Retina (tissue), 1 donor: ENCODE measurements at places on chromosomes 6 and 20.
A peak's percentile ranks its signal among the peaks of the same experiment; 100 is the strongest.

DNA sequence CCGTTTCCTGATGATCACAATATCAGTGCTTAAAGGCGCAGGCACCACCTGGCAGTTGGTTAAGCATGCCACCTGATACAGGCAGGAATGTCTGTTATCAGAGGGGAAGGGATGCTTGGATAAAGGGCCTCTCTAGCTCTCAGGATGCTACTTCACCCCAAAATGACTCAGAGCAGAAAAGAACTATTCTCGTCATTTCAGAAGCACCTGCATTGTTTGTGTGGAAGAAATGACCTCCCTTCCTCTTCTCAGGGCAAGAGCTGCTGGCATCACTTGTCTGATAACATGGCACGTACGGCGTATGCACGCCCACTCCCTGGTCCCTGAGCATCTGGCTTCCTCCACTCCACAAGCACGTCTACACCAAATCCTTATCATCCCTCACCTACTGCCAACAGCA, 47.3 kb downstream of the ATP9A start:
- DNase-seq: no peak

DNA sequence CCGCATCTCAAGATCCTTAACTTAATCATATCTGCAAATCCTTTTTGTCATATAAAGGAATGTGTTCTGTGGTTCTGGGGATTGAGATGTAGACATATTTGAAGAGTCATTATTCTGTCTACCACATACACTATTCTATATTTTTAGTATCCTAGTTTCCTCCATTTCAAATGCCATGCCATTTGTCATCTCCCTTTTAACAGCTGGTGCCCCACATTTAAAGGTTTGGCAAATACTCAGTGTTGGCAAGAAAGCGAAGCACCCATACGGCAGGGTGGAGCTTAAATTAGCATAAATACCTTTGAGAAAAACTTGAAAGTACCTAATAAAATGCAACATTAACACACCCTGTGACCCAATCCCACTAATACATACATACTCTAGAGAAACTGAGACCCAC, 31.7 kb downstream of the PAK5 start:
- DNase-seq: no peak

DNA sequence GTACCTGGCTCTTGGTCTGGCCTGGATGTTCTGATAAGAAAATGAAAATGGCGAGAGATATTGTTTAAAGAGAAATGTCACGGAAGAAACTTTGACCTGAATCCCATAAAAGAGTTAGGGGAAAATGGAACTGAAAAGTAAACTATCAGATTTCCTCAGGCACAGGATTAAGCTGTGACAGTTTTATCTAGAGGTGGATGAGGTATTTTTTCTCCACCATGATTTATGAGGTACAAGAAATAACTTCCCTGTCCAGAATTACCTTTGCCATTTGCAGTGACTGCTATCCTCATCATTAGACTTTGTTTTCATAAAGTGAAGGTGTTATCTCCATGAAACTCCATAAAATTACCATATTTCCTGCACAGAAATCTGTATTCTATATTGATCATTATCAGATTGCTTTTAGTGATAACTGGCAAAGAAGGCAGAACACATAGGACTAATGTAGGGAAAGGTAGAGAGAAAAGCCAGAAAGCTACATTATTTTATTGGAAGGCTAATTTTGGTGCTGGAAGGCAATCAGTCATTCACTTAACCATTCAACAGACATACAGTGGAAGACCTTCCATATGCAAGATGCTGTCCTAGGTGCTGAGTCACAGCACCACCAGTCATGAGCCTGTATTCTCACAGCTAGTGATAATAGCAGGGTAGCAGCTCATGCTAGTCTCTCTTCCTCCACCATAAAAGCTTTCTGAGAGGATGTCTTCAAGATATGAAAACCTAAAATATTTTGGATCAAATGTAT, 427.3 kb upstream of the CITED2 start:
- no peak for DNase-seq

DNA sequence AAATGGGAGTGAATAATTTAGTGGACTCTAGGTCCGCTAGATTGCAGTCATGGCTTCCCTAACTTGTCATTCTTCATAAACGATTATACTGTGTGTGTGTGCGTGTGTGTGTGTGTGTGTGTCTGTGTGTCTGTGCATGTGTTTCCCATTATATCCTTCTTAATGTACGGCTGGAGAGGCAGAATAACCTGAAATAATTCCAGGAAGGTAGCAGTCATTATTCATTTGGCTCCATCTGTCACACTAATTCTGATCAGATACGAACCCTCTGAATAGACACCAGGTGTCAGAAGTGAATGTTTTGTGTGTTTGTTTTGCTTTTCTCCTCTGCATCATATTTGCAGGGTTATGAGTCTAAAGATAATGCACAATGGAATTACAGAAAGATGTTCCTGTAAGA, 372.9 kb downstream of the DOK5 start:
- DNase-seq: no peak

DNA sequence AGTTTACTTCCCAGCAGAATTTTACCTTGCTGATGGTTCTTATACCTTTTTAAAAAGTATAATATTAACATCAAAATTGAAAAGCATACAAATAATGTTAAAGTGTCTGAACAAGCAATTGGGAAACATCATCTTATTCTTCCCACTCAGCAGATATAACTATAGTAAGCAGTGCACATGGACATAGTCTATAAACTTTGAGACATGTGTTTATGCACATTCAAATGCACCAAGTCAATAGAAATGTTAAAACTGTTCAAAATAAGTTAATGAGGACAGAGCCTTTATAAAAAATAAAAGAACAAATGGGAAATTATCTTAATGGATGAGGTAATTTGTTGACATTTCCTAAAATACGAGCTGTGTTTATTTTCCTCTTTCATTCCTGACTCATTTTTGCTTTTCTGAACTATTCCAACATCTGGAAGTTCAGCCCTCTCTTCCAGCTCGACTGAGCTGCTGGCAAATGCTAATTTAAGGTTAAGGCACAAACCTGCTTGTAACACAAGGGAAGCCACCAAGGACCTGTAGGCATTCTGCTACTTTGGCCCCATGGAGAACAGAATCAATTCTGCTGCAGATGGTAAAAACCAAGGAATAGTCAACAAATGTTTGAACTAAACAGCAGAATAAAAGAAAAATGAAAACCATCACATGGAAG, 110.3 kb upstream of the MAP3K4 start:
- no peak for DNase-seq

GRCh38 chr6:107173779-107174178, 58.5 kb upstream of the BEND3 start:
- DNase-seq: no peak

DNA sequence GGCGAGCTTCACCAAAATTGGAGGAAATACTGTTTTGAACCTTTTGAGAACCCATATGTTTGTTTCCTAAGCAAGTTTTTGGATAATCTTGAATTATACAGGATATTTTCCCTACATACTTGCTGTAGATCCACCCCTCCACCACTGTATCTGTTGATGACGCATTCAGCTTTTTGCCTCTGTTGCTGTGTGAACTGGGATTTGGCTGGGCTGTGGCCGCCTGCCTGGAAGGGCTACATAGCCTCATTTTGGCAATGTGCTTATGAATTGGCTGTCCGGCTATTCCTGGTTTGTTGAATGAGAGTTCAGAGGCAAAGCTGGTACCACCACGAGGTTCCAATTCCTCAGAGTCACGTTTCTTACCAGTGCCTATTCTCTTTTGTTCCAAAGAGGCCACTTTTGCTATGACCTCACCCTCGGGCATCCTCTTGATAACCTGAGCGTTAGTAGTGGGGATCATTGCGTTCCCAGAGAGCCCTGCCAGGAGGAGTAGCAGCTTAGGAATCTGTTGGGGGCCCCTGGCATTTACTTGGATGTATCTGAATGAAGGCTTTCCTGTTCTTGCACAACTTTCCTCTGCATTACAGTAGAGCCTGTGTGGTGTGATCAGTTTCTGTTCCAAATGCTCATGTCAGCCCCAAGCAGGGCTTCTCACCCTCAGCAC, 6.4 kb downstream of the FAM83D start:
- no peak for DNase-seq

GRCh38 chr20:8663424-8663823, 405.5 kb upstream of the PLCB4 start:
- no peak for DNase-seq

GRCh38 chr6:35048631-35049083, 92.5 kb downstream of the TCP11 start:
- no peak for DNase-seq

DNA sequence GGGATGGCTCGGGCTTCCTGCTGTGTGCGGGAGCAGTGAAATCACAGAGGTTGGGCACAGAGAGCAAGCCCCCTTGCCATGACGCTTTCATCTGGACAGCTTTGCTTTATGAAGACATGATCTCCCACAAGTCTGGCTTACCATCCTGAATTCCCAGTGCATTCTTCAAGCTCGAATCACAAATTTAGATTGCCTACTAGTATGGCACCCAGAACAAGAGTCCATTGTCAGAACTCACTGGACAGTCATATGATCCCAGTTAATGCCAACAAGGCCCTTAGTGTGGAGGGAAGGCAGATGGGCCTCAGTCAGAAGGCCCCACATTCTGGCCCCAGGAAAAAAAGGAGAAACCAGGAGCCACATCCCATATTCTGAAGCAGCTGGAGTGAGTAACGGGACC, 147.3 kb upstream of the FOXQ1 start:
- DNase-seq: no peak

DNA sequence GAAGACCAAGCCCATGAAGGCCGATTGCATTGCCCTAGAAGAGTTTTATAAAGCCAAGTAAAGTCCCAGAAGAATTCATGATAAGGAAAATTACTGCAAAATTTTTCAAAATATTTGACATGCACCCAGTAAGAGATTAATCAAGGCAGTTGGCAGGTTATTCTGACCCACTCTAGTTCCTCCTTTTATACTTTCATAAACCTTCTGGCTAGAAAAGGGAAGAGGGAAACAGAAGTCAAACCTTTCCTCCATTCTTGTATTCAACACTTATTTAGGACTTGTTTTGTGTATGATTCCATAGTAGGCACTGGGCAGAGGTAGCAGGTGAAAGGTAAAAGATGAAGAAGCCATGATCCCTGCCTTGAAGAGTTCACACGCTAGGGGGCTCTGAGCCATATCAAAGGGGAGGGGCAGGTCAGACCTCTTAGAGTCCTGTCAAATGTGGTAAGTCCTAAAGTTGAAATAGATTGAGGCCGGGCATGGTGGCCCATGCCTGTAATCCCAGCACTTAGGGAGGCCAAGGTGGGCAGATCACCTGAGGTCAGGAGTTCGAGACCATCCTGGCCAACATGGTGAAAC, 85.4 kb downstream of the NDUFAF5 start:
- DNase-seq: no peak

DNA sequence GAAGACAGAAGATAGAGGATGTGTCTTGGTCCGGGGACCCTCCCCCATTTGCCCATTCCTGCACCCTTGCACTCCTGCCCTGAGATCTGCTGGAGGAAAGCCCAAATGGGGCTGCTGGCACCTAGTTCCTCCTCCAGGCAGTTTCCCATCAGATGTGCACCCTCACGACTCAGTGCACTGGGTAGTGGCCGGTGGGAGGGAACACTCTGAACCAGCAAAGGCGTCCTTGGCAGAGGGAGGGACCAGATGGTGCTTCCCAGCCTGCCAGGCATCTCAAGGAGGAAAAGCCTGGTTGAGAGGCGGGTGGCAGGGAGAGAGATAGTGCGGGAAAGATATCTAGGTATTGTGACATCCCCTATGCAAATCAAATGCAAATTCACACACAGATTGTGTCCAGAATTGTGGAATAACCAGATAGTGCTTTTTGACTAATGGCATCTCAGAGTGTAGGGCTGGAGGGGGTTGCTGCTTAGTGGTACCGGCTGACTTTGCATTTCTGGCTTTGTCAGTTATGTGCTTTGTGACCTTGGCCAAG, 19.5 kb downstream of the TMEM151B start:
- no peak for DNase-seq

- no peak for DNase-seq
These were observed 212.3 kb upstream of the SYNDIG1 start for GRCh38 chr20:24257171-24257570.

- DNase-seq: peak; percentile 45
These were observed 274.6 kb downstream of the FOXC1 start for GRCh38 chr6:1884313-1884712.

DNA sequence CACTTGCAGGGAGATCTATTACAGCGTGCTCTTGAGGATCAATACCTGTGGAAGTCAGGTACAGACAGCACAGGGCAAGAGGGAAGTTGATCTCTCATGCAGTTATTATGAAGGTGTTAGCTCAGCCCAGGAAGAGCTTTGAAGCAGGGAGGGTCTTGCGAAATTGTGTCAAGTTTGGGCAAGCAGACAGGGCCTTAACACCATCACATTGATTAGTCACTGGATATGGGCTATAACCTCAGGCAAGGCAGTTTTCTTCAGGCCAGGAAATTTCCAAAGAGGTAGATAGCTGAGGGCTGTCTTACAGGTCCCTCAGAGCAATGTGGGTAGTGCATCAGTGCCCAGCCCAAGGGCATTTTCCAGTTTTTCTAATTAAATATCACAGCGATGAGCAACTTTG, 643.8 kb downstream of the DHX35 start:
- no peak for DNase-seq

GRCh38 chr6:163405412-163406309, 8.9 kb upstream of the QKI start:
- peak; percentile 56 for DNase-seq

- no peak for DNase-seq
These were observed 87.5 kb downstream of the HDGFL1 start for GRCh38 chr6:22656706-22657351.

DNA sequence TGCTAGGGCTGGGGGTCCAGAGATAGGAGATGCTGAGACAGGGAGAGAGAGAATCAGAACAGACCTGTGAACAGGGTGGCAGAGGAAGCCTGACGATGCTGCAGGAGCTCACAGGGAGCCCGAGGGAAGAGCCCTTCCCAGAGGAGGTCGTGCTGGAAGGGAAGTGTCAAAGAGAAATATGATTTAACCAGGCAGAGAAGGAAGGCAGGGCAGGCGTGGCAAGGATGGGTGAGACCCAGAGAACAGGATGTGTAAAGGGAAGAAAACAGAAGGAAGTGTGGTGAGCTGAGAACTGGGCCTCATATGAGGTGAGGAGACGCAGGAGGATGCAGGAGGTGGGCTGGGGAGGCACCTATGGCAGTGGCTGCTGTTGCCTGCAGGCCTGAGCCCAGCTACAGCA, 105.6 kb downstream of the ZDHHC14 start:
- no peak for DNase-seq

GRCh38 chr6:87396595-87397392, 11.0 kb upstream of the CFAP206 start:
- DNase-seq: no peak

DNA sequence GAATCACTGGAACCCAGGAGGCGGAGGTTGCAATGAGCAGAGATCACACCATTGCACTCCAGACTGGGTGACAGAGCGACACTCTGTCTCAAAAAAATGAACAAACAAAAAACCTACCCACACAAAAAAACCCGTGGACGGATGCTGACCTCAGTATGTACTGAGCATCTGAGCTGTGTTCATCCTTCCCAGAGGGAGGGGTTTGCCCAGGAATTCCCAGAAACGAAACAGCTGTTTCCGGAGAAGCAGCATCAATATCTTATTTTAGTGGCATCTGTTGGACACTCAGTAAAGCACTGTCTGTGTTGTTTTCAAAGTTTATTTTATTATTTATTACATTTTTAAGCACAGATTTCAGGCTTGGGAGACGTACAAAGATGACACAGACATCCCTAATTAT, 18.7 kb downstream of the NANP start:
- no peak for DNase-seq

- no peak for DNase-seq
These were observed 1.3 kb downstream of the MYL9 start for GRCh38 chr20:36542516-36543183.

GRCh38 chr6:86107985-86108384, 465.3 kb upstream of the SYNCRIP start:
- no peak for DNase-seq

- DNase-seq: no peak
These were observed 124.7 kb downstream of the HFE start for GRCh38 chr6:26211963-26212362.
